ENCODE measurements at places on chromosomes 3 and 15.

DNA sequence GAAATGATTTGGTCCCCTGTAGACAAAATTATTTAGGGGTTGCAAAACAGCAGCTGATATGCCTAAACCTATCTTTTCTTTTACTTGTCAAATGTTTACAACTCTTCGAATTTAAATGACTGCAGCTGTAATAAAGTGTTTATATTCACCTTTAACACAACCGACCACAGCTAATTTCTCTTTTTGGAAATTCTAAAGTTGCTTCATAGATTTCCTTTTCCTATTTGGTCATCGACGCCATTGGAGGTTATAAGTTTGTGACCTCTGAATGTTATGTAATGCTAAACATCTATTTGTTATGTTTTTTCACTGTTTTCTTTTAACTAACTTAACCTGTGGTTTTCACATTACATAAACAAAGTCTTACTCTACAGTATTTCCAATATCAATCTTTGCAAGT, 1094.9 kb upstream of the EPHA6 start:
- no peak for DNase-seq

- no peak for DNase-seq
These were observed 3.1 kb downstream of the FOXL2NB start for GRCh38 chr3:138950006-138950644.

GRCh38 chr3:193875601-193876321, 260.2 kb upstream of the HES1 start:
- DNase-seq, result no peak

DNA sequence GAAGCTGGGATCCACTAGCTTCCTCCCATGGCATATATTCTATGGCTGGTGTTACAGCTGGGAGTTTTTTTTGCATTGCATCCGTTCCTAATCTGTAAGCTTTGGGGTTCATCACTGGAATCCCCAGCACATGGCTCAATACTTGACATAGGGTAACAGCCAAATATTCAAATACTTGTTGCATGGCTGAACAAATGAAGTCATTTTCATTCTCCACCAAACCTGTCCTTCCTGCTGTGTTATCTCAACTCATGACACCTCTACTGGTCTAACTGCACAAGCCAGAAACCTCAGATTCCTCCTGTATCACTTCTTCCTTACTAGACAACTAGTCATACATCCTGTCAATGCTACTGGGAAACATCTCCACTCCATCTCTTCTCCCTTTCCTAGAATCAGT, 43.4 kb downstream of the ST3GAL6 start:
- DNase-seq, result no peak

- DNase-seq, result no peak
These were observed 6.0 kb downstream of the CCR2 start for GRCh38 chr3:46359733-46360493.

DNA sequence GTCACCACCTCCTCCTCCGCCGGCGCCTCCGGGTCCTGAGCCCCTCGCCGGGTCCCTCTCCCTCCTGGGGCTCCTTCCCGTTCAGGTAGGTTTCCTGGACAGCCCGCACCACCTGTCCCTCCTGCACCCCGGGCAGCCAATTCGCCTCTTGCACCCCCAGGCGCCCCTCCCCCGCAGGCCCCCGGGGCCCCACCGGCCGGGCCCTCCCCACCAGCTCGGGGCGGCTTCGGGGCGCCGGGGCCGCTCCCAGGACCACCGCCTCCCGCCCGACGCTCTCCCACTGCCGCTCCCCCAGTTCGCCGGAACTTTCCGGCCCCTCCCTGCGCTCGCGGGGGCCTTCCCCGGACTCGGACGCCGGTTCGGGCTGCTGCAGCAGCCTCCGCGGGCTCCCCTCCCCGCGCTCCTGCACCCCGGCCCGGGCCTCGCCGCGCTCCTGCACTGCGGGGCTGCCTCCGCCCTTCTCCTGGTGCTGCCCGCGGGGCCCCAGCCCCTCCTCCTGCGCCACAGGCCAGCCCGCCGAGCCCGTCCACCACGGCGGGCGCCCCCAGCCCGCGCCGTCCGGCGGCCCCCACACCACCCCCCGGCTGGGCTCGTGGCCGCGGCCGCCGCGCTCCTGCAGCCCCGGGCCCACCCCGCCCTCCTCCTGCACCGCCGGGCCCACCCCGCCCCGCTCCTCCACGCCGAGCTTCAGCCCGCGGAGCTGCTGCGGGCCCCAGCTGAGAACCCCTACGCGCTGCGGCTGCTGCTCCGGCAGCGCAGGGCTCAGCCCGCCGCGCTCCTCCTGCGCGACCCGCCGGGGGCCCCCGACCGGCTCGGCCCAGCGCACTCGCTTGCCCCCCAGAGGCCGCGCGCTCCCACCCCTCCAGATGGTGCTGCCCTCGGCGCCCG, 587 bp upstream of the TNK2 start:
- peak; percentile 23 for DNase-seq

DNA sequence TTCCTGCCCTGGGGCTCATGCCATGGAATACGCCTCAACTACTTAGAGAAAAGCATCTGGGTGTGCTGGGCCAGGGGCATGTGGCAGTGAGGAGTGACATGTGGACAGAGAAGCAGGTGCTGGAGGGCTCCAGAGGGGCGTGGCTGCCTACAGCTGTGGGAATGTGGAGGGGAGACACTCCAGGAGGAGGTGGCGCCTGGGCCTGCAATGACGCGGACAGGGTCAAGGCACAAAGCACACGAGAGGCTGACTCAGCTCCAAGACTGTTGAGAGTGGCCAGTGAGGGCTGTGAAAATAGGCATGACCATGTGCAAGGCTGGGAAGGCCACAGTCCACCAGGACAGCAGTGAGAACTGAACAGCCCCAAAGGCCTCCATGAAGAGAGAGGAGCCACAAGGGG, 48.5 kb downstream of the PTH1R start:
- DNase-seq, result no peak

Measured in CD4-positive, alpha-beta T cell treated with Interleukin-21 for 1 hour (primary cell).